NCI-H510A treated with DMSO at 0.1 percent for 48 hours (cell line): ENCODE measurements at places on chromosomes 13 and 19.

- no peak for DNase-seq
Measured at GRCh38 chr19:56309511-56310185, 5.0 kb downstream of the ZSCAN5A start.

GRCh38 chr19:36142496-36142895, 2.6 kb downstream of the CAPNS1 start:
- no peak for DNase-seq

DNA sequence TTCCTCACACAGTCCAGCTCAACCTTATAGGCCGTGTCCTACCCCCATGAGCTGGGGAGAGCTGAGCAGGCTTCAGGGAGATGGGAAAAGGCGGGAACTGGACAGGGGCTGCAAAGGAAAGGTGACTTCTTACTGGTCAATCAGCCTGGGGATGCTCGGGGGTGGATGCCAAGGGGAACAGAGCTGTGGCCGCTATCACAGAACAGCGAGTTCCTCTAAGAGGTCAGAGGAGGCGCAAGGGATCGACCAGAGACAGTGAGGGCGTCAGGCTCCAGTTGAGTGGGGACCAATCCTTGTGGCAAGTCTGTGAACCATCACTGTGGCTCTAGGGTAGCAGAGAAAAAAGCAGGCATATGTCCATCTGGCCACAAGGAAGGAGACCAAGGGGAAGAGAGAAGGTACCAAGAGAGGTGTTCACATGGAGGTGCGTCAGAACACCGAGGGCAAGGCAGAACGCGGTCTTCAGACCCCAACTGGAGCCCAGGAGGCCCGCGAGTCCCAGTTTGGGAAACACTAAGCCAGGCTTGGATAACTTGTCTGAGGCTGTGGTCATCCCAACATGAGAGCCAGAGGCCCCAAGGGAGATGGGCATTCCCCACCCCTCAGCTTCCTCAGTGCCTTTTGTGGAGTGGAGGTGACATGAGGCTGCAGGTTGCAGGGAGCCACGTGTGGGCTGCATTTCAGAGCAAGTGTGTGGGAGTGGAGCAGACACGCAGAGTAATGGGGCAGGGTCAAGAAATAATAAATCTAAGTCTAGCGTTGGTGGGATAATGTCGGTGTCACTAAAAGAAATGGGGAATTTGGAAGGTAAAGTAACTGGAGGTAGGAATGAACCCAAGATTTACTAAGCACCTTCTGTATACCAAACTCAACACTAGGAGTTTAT, 3.9 kb downstream of the F10 start:
- no peak for DNase-seq

- DNase-seq = no peak
Measured at GRCh38 chr13:91241221-91241933, 106.1 kb upstream of the MIR17HG start.

- DNase-seq = no peak
Measured at GRCh38 chr13:45918597-45918996, 67.0 kb upstream of the SIAH3 start.

DNA sequence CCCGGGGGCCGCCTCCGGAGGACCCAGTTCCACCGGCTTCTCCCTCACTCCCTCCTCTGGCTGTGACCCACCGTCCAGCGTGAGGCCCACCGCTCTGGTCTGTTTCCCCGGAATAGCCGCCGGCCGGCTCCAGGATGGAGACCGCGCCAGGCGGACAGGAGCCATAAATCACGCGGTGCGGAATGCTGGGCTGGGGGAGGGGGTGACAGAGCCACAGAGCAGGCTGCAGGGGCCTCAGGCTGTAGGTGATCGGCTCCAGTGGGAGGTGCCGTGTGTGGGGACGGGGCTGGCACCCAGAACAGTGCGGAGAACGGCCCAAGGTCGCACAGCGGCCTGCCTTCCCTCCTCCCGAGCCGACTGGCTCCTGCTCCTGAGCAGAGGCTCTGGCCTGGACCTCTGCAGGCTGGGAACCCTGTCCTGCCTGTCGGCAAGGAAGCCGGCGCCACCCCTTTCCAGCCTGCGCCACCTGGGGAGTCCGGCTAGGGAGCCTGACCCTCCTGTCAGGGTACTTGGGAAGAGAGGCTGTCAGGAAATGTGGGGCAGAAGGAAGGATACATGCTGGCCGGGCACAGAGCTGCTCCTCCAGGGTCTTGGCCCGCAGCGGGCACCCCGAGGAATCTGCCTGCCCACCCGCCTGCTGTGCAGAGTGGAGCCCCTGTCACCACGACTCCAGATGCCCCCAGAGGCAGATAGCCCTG, 8.3 kb downstream of the PIAS4 start:
- no peak for DNase-seq
